ENCODE measurements at places on chromosomes 1 and 21.

DNA sequence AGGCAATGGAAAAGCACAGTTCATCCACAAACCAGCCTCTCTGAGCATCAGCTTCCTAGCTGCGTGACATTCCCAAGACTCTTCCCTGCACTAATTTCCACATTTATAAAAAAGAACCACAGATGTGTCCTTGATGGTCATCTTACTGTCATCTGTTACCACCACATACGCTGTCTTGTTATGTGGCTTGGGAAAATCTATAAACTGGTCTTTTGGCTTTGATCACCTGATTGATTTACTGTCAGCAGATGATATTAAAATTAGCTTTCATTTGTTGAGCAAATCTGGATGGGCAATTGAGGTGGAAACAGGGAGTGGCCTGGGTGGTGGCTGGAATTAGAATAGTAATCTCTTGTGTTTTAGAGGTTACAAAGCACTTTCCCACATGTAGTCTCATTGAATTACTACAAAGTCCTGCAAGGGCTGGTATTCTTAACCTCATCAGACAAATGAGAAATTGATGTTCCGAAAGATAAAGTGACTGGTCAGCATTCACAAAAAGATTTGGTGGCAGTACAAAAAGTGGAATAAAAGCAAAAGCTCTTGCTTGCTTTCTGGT lies 231.7 kb upstream of the SGIP1 start:
- no peak for DNase-seq

GRCh38 chr1:35893051-35893879 lies 10.3 kb downstream of the AGO1 start:
- DNase-seq: no peak

DNA sequence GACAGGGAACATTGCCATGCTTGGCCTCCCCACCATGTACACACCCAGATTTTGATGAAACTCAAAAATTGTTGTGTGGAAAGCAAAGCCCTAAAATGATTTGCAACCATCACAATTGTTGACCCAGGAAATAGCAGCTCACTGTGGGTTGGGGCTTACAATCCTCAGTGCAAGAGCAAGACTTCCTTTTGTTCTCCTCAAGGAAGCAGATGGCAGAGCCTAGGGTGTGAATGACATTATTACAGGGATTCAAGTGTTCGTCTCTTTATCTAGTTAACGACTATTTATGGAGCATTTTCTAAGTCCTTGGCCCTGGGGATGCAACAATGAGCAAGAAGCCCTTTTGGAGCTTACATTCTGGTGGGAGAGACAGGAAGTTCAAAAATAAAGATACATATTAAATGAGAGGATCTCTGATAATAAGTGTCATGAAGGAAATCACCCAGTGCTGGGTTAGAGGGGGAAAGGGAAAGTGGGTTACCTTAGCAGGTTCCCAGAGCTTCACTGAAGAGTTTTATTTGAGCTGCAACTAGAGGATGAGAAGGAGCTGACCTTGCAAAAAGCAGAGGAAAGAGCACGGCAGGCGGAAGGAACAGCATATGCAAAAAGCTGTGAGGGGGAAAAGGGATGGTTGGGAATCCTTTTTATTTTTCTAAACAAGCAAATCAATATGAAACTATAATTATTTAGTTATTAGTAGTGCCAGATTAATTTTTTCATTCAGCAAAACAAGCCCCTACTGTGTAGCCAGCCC lies 38.5 kb upstream of the ID3 start:
- no peak for DNase-seq

- DNase-seq: no peak
Observed at GRCh38 chr1:169132512-169133227, 26.2 kb downstream of the ATP1B1 start.

DNA sequence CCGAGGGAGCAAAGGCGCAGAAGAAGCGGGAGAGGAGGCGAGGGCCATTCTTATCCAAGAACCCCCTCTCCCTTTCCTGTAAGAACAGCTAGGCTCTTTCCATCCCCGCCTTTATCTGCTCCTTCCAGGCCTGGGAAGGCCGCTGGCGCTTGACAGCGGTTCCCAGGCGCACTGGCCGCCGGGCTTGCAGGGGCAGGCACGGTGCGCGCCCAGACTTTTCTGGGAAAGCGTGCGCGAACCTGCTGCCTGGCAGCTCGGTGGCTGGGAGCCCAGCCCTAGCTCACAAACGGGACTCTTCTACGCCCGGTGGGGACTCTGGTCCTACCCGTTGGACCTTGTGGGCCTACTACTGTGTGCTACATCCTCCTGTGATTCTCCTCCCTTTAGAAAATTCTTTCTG lies 8.8 kb upstream of the IFNLR1 start:
- DNase-seq: no peak

GRCh38 chr1:48969971-48970370 lies 193.3 kb upstream of the BEND5 start:
- no peak for DNase-seq

- no peak for DNase-seq
Observed at GRCh38 chr1:27218736-27219135, 15.7 kb upstream of the WDTC1 start.

- no peak for DNase-seq
Observed at GRCh38 chr21:16741141-16741665, 771.6 kb upstream of the CXADR start.

All from stimulated activated CD4-positive, alpha-beta T cell treated with anti-CD3 and anti-CD28 coated beads, Interleukin-15, amount 100 ng/mL, for 1 hour (primary cell).